ENCODE measurements at places on chromosomes 13 and 19.

- no peak for DNase-seq
These were observed 56.7 kb downstream of the AKAP11 start for GRCh38 chr13:42328672-42329071.

- DNase-seq: no peak
These were observed 718.0 kb upstream of the SPRY2 start for GRCh38 chr13:81058916-81059290.

DNA sequence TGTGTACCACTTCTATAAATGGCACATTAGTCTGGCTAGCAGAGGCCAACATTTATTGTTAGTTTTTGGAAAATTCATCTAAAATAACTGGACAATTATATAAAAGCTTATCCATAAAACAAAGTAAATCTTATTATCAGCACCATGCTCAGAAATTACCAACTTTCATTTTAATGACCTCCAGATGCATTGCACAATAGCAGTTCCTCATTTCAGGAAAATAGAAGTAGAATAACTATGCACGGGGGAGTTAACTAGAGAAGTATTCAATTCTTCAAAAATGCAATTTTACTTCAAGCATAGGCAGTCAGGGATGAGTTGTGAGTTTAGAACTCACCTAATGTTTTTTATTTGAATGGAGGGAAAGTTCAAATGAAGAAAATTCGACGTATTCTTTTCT is 1023.5 kb downstream of the PCDH17 start:
- DNase-seq: no peak

- DNase-seq: no peak
These were observed 6.9 kb downstream of the ZNF787 start for GRCh38 chr19:56114051-56114777.

DNA sequence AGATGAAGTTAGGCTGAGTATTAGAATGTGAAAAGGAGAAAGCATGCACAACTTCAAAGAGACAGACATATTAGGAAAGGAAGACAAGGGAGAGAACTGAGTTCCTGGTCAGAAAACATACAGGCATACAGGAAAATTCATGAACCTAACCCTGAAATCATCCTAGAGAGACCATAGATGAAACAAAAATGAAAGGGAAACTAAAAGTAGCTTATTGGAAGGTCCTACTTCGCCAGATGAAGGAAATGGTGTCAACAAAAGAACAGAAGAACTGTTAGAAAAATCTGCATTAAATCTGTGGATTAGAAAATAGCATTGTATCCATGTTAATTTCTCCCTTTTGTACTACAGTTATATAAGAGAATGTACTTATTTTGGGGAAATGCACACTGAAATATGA is 169.0 kb upstream of the UFM1 start:
- no peak for DNase-seq

DNA sequence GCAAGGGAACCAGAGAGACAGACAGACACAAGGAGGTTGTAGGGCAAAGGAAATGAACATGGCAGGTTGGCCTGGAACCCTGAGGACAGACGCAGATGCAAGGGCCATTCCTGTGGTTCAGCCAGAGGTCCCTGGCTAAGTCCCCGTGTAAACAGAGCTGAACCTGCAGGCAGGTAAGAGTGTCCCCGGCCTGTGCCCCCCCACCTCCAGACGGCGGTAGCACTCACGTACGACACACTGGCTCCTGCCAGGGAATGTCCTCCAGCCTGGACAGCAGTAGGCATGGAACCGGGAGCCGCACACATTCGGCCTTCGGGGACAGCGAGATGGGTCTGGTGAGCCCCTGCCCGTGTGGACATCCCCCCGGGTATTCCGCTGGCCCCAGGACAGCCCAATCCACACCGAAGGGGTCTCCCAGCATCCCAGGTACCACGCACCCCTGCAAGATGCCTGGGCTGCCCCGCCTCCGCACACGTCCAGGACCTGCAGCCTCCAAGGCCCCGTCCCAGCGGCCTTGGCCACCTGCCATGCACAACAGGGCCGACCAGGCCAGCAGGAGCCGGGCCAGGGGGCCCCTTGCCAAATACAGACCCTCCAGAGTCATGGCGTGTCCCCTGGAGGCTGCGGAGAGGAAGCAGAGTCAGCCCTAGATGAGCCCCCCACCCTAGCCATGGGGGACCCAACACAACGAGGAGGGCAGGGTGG is 2.4 kb downstream of the FBN3 start:
- no peak for DNase-seq

DNA sequence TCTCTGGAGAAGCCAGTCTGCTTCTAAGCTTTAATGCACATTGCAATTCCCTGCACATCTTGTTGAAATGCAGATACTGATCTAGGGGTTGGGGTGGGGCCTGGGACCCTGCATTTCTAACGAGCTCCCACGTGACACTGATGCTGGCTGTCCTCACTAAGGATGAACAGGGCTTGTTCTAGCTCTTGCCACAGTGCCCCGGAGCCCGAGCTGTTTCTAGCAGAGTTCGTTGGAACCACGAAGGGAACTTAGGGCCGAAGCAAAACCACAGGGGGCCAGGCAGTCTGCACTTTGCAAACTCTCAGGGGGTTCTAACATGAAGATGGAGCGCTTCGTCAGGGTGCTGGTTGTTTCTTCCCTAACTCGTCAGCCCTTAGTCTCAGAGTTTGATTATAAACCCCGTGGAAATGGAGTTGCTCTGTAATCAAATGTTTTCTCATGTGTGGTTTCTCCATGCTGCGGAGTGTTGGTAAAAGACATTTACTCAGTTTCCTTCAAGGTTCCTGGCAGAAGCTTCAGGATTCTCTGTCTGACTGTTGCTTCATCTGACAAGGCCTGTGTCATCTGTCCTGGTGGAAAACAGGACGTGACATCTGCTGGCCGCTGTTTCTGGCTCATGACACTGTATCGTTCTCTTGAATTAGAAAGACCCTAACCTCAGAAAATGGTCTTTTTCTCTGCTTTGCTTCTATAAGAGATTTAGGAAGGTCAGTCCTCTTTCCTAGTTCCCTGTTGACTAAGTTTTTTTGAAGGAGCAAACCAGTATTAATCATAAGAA is 221.5 kb downstream of the TEX29 start:
- no peak for DNase-seq

DNA sequence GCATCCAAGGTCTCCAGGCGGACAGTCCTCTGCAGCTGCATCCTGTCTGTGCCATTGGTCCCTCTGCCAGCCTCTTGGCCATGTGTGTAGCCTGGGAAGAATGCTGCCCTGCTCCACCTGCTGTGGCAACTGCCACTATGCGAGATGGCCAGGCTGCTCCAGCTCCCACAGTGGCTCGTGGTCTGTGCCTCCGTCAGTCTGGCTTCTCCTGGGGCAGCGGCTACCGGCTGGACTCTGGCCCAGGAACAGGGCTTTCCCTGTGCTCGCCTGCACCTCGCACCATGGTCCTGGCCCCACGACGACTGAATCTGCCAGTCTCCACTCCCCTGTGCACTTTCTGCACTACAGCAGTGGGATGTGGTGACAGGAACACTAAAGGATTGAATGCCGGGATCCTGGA is 26.7 kb upstream of the FFAR2 start:
- no peak for DNase-seq

DNA sequence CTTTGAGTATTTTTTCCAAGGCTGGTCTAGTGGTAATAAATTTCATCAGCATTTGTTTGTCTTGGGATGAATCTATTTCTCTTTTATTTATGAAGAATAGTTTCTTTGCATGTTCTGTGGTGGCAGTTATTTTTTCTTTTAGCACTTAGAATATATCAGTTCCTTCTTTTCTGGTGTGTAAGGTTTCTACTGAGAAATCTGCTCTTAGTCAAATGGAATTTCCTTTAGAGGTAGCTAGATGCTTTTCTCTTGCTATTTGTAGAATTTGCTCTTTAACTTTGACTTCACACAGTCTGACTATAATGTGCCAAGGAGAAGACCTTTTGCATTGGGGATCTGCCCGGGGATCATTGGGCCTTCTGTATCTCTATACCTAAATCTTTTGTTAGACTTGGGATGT is 4.1 kb upstream of the SIGLEC6 start:
- no peak for DNase-seq

DNA sequence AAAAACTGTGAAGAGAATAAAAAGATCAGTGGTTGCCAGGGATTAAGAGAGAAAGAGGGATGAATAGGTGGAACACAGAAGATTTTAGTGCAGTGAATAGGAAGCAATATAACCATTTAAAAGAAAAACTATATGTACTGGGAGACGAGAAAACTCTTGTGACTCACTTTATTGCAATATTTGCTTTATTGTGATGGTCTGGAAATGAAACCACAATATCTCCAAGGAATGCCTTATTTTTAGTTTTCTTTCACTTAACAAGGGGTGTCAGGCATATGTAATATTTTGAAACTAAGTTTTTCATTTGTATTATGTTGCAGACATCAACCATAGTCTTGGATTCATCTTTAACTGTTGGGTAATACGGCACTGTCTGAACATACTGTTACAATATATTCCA is 1308.2 kb downstream of the PCDH9 start:
- no peak for DNase-seq

- DNase-seq: no peak
These were observed 19.3 kb downstream of the CEACAM1 start for GRCh38 chr19:42508892-42509444.

- no peak for DNase-seq
These were observed 4.2 kb downstream of the PDX1 start for GRCh38 chr13:27923794-27924528.

DNA sequence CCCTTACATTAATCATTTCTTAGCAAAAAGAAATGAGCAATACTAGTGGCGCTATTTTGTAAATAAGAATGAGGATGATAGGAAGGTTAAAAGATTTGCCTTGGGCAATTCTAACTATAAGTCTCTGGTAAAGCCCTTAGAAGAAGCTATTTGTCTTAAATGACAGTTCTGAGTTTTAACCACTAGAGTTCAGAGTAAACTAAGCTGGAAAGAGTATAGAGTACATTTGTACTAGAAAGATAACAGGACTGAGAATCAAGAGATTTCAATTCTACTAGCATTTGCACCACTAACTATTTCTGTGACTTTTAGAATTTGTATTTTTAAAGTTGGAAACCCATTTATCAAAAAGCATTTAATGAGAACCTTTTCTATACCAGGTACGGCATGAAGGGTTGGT is 750.3 kb downstream of the OLFM4 start:
- no peak for DNase-seq

- DNase-seq: no peak
These were observed 56.1 kb upstream of the ZNF835 start for GRCh38 chr19:56727677-56728076.

- peak; percentile 73 for DNase-seq
These were observed 811 bp downstream of the ARMC6 start for GRCh38 chr19:19034204-19034624.

GRCh38 chr13:32205431-32206096 is 109.6 kb downstream of the ZAR1L start:
- DNase-seq: no peak

GRCh38 chr19:18294467-18294864 is 13.0 kb upstream of the JUND start:
- DNase-seq: peak; percentile 86

- DNase-seq: no peak
These were observed 184.2 kb downstream of the RFC3 start for GRCh38 chr13:34002141-34002540.

- no peak for DNase-seq
These were observed 24.3 kb upstream of the MYDGF start for GRCh38 chr19:4694211-4694987.

GRCh38 chr13:113458253-113459065 is 5.2 kb upstream of the ADPRHL1 start:
- no peak for DNase-seq

DNA sequence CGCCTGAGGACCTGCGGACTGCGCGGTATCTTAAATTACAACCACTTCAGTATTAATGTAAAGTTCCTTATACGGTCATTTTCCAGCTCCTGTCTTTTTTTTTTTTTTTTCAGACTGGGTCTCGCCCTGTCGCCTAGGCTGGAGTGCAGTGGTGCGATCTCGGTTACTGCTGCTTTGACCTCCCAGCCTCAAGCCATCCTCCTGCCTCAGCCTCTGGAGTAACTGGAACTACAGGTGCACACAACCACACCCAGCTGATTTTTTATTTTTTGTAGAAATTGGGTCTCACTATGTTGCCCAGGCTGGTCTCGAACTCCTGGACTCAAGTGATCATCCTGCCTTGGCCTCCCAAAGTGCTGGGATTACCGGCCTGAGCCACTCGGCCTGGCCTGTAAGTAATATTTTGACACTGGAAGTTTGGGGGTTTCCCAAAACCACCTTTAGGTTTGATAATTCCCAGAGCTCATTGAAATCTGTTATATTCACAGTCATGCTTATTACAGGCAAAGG is 406 bp upstream of the EID2B start:
- no peak for DNase-seq

GRCh38 chr13:62525652-62526051 is 1110.0 kb upstream of the PCDH20 start:
- DNase-seq: no peak

DNA sequence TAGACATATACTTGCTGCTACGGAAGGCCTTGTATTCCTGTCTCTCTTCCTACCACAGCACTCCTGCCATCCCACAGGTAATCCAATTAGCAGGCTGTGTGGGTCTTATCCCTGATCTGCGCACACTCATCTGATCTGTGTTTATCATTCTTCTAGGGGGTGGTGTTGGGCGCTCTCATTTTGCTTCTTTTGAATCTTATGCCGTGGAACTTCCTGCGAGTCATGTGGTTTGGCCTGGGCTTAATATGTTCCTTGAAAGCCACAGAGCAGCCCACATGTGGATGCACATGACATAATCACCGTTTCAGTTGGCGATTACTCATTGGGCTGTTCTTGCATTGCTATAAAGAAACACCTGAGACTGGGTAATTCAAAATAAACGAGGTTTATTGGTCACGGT is 7.5 kb downstream of the RASA3 start:
- peak; percentile 66 for DNase-seq

- peak; percentile 34 for DNase-seq
These were observed 41.7 kb upstream of the CEACAM20 start for GRCh38 chr19:44570984-44571684.

- DNase-seq: no peak
These were observed 163.8 kb downstream of the SUCLA2 start for GRCh38 chr13:47837104-47837880.

DNA sequence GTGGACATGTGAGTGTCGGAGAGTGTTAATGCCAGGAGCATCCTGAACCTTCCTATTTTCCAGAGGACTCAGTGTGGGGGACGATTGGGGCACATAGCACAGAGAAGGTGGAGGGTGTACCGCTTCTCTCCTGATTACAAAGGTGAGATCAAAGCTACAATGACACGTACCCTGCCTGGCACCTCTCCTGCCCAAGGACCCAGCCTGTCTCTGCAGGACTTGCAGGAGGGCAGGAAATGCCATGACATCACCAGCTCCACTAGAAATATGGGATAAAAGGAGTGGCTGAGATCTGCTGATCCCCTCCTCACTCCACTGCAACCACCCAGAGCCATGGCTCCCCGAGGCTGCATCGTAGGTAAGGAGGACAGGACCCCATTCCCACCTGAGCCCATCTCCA is at the start of gene IGFL1:
IGFL1 (plus strand) TSS at position 301 of the 400 bp plus-strand sequence; CDS start at position 334, 33 bp downstream.
- DNase-seq: no peak

Measured in activated T-helper 1 cell treated with anti-CD3 and anti-CD28 coated beads, Interleukin-12 subunit alpha, Interleukin-12 subunit beta, Interleukin-2, Interleukin-4 antibody, amounts not matched to agents 30 ng/mL and 10 ng/mL and 1 ng/mL, durations not matched to agents 14 hours and 24 hours and 36 hours (primary cell).